ENCODE measurements at places on chromosomes 2 and 18.

- no peak for DNase-seq
Observed at GRCh38 chr18:37476182-37476581, 89.4 kb downstream of the CELF4 start.

DNA sequence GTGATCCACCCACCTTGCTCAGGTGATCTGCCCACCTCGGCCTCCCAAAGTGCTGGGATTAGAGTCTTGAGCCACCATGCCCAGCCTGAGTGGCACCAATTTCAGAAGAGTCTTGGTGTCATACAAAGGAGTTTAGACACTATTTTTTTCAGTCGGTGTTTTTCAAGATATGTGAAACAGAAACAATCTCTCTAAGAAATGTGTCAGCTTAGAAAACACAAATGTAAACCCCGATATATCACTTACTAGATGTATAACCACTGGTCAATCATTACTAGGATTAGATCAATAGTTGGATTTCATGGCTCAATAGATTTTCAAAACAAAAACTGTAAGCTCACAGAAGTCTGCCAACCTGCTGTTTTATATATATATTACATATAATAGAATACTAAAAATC is 67.2 kb upstream of the FRZB start:
- DNase-seq: no peak

GRCh38 chr18:64240316-64240715 is 91.4 kb upstream of the LINC00305 start:
- DNase-seq: no peak

GRCh38 chr2:20450201-20450999 is 3.5 kb downstream of the RHOB start:
- DNase-seq: no peak

DNA sequence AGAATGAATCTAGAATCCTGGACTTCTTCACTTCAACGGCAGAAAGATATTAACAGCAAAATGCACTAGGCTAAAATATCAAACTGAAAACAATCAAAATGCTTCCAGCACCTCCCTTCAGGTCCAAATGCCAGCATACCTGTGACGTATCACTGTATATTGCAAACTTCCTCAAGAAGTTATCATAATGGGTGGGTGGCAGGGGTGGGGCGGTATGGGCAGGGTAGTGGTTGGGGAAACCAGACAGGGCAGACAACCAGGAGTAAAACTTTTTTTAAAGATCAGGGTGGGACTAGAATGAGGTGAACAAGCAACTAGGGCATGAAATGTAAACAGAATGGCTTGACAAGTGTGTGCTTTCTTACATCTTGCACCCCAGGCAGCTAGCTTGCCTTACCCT is 140.9 kb downstream of the SATB2 start:
- DNase-seq: no peak

GRCh38 chr2:201128933-201129505 is 13.1 kb downstream of the CFLAR start:
- DNase-seq: no peak

DNA sequence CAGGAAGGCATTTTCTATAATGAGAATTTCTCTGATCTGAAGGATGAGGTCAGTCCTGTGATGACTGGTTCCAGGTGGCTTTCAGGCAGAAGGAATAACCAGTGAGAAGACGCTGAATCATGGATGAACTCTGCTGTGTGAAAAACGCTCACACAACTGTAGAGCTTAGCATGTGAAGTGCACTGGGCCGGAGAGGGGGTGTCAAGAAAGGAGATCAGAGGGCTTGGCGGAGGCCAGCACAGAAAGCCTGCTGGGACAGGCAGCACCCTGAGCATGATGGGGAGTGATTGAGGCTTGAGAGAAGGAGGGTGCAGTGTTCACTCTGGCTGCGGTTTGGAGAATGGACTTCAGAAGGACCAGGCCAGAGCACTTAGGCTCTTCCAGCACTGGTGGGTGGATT is 236.5 kb downstream of the TPGS2 start:
- no peak for DNase-seq

DNA sequence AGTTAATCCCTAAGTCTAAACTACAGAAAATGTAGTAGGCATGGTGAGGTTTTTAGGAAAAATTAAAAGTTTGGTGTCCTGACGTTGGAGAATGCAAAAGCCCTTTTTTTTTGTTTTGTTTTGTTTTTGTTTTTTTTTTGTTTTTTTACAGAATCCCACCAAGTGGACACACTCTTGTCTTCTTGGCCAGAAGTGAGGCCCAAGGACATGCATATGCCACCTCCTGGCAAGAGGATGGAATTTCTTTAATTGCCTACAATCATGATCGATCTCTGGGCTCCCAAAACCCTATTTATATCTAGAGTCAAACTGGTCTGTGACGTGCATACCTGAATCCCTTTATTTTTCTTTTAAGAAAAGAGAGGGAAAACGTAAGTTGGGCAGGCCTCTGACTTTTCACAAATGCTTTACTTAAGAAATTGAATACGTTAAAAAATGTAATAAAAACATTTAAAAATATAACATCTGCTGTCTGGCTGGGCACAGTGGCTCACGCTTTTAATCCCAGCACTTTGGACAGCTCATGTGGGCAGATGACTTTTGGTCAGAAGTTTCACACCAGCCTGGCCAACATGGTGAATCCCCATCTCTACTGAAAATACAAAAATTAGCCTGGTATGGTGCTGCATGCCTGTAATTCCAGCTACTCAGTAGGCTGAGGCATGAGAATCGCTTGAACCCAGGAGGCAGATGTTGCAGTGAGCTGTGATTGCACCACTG is 502.7 kb downstream of the CBLN2 start:
- DNase-seq: no peak

- no peak for DNase-seq
Observed at GRCh38 chr18:11880586-11881304, 27.4 kb downstream of the MPPE1 start.

DNA sequence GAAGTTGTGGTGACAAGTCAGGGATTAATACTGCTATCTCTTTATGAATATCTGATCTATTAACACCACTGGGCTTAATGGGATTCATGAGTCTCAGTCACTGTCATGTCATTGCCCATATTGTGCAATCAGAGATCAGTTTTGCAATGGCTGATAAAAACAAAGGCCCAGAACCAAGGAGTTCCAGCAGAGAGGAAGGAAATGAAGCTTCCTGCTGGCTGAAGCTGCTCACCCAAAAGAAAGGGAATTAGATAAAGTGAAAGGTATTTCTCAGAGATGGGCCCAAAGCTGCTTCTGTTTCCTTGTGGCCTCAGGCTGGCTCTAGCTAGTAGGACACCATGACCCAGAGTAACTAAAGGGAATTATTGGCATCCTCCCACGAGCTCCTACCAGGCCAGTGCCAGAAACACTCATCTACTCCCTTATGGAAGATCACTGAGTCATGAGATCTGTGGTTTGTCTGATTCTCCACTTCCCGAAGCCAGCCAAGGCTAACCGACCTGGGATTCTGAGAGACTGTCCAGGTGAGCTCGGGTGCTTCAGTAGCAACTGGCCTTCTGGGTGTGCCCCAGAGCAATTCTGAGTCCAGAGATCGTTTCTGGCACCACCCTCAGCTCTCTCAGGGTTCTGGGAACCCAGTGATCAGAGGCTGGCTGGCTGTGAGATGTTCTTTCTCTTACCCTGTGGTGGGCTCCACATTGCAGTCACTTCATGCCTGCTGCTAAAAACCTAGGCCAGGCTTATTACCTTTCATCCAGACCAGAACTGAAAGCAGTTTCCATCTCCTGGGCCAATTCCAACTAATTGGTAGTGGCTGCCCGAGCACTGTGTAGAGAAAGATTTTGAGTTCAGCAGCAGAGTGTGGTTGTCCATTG is 129.5 kb upstream of the PELI1 start:
- no peak for DNase-seq

DNA sequence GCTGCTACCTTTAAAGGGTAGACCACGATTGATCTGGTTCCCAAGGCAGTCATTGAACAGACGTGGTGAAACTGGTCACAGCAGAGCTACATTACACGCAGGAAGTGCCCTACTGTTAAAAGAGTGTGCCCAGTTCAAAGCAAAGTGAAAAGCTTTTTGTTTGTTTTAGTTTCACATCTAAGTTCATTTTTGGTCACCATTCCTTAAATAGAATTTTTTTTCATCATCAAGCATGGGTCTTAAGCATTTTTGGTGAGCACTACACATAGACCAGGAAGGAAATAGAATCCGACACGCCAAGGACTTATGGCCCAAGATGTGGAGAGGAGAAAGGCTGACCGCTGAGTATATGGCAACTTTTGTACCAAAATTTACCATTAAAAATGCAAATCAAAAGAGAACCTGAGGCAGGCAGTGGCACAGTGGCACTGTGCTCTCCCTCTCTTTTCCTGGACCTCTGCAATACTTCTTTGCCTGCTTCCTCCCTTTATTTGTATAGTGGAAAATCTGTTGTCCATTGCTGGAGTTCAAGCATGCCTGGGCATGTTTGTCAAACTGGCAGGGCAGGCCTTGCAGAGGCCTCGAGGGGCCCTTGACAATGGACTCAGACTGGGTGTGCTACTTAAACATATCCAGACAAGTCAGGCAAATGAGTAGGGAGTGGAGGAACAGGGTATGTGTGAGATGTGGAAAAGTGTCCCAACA is 42.6 kb upstream of the HNRNPA3 start:
- no peak for DNase-seq

- DNase-seq: no peak
Observed at GRCh38 chr2:220959391-220959802, 612.7 kb downstream of the EPHA4 start.

DNA sequence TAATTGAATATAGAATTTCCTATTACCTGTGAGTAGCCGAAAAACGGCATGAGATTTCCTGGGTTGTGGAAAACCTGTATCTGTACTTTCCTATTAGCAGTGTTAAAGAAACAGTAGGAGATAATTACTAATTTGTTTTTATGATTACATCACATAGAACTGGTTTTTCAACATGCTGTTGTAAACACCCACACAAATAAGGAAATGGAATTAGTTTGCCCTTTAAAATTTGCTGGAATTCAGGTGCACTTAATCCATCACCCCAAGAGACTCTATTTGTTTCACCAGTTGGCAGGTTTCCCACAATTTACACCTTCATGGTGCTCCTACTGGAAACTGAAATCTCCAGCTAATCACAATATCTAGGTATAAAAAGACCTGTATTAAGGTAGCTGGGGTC is 274.1 kb upstream of the SLC8A1 start:
- no peak for DNase-seq

DNA sequence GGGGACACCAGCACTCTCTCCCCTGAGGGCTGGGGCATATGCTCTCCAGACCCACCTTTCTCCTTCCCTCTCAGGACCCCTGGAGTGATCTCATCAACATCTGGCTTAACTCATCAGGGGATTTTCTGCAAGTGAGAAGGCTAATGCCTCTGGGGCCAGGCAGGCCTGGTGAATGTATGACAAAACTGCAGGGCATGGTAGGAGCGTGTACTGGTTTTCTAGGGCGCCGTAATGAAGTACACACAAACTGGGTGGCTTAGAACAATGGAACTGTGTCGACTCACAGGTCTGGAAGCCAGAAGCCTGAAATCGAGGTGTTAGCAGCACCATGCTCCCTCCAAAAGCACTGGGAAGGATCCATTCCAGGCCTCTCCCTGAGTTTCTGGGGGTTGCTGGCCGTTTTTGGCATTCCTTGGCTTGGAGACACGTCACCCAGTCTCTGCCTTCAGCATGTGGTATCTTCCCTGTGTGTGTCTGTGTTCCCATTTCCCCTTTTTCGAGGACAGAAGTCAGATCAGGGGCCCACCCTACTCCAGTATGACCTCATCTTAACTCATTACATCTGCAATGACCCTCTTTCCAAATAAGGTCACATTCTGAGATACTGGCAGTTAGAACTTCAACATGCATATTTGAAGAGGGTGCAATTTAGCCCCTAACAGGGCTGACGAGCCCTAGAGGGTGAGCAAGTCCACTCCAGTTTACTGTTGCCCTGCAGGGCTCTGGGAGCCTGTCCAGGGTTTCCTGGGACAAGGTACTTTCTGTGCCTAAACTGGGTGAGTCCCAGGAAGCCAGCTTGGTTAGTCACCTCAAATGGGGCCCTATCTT is 45.5 kb upstream of the CAB39 start:
- no peak for DNase-seq

DNA sequence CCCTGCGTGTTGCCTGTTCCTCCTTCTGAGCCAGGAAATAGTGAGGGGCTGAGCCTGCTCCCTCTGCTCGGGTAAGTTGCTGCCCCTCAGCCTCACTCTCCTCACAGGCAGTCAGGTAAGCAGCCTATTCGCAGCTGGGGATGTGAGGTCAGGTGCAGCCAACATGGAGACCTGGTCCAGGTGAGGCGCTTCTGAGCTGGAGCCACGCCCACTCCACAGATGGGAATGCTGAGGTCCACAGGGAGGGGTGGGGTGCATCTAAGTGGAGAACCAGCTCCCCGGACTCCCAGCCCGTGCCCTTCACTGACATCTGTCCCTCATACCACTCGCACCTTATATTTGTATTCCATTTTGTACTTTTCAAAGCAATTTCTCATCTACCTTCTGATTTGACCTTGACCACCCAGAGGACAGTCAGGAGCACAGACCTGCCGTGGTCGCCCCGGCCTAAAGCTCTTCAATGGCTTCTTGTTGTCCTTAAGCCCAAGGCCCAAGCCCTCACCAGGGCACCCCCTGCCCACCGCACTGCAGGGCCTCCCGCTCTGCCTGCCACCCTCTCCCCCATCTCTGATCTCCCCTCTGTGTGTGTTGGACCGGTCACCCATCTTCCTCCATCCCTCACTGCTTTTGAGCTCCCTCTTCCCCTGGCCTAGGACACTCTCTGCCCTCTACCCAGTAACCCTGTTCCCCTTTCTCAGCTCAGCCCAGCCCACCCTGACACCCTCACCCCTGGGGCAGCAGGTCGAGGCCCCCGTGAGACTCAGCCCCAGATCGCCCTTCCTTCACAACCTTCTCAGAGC is 49.2 kb upstream of the TAF1B start:
- no peak for DNase-seq

DNA sequence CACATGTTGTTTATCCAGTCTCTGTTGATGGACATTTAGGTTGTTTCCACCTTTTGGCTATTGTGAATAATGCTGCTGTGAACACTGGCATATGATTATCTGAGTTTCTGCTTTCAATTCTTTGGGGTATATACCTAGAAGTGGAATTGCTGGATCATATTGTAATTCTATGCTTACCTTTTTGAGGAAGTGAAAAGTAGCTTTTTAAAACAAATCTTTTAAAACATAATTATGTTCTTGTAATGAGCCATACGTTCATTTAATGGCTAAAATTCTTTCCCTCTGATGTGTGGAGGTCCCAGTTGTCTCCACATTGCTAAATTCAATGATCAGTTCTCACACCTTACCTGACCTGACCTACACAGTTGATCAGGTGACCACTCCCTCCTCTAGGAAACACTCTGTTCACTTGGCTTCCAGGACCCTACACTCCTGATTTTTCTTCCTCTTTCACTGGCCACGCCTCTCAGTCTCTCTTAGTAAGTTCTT is 27.8 kb upstream of the SERTAD2 start:
- DNase-seq: no peak

- DNase-seq: no peak
Observed at GRCh38 chr2:132863961-132864360, 194.0 kb upstream of the LYPD1 start.

DNA sequence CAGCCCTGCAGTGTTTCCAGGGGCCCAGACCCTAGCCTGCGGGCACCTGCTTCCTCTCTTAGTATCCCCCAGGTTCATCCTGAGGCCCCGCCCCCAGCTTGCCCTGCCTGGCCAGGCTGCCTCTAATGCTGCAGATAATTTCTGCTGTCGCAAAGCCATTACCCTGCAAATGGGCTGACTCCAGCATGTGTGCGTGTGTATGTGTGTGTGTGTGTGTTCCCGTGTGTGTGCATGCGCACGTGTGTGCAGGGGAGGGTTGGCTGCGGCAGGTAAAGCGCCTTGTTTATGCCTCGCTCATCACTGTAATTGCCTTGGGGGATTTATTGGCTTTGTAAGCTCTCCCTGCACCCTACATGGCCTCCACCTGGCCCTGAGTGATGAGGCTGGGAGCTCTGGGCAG is 7.6 kb upstream of the PRSS56 start:
- no peak for DNase-seq

Measured in T-helper 9 cell (primary cell).